ENCODE measurements at places on chromosomes 12 and 14.

GRCh38 chr12:96400631-96401075 is 414 bp upstream of the CDK17 start:
- no peak for DNase-seq

GRCh38 chr12:6929466-6930452 is 2.0 kb downstream of the ATN1 start:
- DNase-seq, result no peak

DNA sequence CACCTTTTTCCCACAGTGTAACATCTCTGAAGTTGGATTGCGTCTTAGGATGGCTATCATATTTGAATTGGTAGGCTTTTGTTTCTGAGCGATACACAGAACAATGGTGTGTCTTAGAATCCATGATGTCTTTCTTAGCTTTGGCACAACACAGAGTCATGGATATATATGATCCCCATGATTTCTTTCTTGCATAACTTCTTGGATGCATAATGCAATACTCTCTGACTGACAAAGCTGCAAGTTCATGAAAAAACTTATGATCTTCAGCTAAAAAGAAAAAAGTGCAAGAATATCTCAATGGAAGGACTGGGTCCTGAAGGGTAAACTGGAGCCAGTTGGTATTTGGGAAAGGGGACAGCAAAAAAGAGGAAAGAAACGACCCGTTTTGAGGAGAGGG is 48.1 kb downstream of the VWF start:
- no peak for DNase-seq

GRCh38 chr12:57368349-57369095 is 62.3 kb downstream of the R3HDM2 start:
- DNase-seq, result no peak

DNA sequence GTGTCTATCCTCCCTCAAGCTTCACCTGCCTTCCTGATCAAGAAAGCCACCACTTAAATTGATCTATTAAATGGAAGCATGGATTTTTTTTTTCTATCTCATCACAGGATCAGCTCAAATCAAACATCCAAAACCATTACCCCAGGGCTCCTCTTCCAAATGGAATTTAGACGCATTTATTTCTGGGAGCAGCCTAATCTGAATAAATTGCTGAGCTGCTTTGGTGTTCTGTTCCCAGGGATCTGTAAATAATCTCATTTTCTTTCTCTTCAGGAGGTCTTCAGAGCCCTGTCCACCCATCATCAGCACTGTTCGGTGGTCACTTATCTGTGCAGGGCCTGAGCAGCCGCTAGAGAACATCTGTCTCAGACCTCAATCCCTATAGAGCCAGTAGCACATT is 695.4 kb upstream of the TMEM132C start:
- DNase-seq, result no peak

DNA sequence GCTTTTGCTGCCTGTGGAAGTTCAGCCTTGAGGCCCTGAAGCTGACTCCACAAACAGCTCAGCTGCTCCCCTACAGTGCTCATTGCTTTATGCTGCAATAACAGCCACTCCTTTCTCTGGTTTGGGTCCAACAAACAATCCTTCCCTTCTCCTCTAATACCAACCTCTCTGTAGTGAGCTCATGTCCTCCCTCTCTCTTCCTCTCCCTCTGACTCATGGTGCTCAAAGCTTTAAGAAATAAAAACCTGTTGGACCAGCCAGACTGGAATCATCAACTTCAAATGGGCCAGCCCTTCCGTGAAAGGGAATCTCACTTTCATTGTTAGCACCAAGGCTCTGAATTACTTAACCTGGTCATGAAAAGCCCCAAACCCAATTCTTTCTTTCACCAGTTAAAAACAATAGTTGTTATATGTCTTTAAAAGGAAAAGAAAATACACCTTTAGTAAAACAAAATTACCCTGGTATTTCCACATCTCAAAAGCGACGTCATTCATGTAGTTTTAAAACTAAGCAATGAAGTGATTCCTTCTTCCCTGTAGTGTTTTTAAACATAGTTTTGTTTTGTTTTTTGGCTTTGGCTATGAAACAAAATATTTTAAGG is 126.4 kb downstream of the DUSP6 start:
- no peak for DNase-seq

DNA sequence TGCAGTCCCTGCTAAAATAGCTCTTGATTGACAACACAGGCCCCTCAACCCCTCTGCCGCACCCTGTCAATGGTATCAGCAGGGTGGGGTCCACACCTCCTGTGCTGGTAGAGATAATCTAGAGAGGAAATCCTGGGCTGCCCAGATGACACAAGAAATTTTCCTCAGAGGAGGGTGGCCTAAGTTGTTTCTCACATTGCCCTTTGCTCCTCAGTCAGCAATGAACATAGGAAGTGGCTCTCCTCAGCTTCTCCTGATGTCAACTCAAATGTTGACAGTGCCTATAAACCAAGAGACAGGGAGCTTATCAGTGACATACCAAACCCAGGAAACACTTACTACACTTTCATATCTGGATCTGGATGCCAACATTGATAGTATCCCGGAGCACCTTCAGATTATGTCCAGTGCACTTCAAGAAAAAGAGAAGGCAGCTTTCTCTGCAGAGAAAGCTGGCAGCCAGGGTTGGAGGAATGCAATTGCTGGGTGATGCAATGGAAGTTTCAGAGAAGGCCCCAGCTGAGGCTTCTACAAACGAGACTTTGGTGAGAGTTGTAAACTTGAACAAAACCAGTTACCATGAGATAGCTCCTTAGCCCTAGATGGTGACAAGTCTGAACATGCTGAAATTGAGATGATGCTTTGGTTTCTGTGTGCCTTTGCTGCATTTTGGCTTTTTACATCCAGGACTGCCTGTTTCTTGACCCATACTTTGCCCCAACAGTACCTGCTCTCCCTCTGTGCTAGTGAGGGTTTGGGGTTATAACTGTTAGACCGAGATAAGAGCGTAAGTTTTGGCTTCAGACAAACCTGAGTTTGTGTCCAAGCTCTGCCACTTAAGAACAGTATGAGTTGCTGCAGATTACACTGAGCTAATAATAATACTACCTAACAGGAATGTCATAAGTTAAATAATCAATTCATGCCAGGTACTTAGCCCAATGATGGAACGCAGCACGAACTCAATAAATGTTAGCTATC is 183.5 kb downstream of the NUAK1 start:
- DNase-seq, result no peak

DNA sequence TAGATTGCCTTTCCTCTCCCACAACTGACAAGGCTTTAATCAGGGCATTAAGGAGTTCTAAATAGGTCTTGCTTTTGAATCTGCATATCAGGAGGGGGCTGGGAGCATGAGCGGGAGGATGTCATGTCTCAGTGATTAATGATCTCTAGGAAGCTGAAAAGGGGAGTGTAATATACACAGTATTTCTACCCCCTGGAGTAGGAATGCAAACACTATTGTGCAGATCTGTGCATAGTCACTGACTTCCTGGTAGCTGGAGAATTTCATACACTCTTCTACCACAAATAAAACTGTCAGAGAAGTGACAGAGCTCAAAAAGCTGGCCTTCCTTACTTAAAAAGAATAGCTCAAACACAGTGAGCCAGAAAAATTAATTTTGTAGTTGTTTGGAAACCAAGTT is 65.8 kb downstream of the RIC8B start:
- peak; percentile 13 for DNase-seq

GRCh38 chr12:125203145-125203765 is 138.0 kb downstream of the AACS start:
- DNase-seq, result no peak

DNA sequence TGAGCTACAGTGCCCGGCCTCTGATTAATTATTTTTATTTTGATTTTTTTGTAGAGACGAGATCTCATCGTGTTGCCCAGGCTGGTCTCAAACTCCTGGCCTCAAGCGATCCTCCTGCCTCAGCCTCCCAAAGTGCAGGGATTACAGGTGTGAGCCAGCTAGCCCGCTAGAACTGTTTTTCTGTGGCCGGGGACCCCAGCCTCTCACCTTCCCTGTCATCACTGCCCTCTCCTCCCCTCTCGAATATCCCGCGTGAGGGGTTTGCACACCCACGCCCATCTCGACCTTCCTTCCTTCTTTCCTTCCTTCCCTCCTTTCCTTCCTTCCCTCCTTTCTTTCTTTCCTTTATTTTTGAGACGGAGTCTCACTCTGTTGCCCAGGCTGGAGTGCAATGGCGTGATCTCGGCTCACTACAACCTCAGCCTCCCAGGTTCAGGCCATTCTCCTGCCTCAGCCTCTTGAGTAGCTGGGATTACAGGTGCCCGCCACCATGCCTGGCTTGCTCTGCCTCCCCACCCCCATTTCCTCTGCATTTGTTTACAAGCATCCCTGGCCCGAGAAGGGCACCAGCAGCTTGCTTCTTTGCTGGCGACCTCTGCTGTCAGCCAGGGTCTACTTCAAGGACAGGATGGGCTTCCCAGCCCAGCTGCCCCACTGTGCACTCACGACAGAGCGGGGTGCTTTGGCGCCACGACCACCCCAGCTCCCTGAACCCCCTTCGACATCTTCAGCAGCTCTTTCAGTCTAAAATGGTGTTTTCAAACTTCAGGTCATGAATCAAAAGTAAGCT is 4.3 kb upstream of the TRAF3 start:
- no peak for DNase-seq

- DNase-seq, result no peak
These were observed 43.4 kb upstream of the TSPAN8 start for GRCh38 chr12:71201136-71201679.

DNA sequence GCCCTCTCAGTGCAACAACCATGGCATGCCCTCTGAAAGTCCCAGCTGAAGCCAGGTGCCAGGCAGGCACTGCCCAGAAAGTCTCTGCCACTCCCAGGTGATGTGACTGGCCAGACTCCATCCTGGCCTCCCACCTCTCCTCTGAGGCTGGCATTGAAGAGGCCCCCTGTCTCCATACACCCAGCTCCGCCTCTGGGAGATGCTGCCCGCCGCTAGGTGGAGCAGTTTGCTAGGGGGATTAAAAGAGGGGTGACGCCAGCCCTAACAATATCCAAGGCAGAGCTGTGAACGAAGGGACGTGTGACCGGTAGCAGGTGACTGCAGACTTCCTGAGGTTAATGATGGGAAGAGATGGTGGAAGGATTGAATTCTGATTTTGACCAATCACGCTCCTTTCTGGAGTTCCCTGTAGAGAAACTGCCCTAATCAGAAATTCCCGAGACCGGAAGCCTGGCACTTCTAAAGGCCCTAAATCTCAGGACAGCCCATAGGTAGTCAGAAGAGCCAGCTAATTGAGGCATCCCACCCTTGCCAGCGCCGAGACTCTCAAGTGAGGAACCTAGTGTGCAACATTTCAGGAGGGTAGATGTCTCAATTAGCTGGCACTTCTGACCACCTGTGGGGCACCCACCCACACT is 8.3 kb upstream of the PLEK2 start:
- no peak for DNase-seq

DNA sequence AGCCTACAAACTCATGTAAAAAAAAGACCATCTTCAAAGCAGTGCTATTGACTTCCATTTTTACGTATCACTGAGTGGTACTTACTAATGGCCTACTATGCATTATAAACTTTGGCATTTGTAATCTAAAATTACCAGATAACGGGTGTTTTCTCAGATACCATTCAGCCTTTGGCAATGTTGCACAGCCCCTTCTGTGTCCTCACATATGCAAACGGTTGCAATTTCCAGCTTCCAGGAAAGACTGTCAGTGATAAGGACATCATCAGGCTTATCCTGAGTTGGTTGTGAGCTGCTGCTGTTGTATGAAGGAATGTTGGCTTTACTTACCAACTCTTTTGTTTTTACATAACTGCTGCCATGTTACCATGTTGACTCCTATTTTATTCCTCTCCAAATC is 1.6 kb upstream of the SLC6A13 start:
- no peak for DNase-seq

GRCh38 chr14:75081660-75082229 is 12.3 kb downstream of the ZC2HC1C start:
- DNase-seq, result no peak

GRCh38 chr12:117111821-117112595 is 12.8 kb upstream of the TESC start:
- DNase-seq, result peak; percentile 35

DNA sequence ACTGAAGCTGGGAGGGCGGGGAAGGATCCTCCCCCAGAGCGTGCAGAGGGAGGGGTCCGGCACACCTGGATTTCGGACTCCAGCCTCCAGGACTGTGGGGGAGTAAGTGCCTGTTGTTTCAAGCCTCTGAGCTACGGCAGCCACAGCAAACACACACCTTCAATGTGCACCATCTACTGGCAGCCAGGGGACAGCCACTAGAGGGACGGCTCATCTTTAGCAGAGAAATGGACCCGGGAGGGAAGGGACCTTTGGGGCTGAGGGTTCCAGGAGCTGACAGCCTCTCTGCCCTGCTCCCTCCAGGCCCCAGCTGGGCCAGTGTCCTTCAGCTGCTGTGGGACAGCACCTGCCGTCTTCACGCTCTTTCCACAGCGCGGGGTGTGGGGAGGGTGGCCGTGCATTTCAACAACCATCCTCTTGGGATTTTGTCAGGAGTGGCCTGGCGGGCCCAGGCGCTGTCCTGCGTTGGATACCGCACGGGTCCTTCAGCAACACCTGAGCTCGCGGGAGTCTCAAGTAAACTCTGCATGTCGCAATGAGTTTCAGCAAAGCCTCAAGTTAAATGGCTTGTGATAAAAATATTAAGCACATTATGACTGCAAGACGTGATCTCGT is 209.2 kb upstream of the C14orf180 start:
- peak; percentile 32 for DNase-seq

GRCh38 chr12:68815232-68815927 is 7.4 kb downstream of the MDM2 start:
- DNase-seq, result no peak

GRCh38 chr14:22601996-22602395 is 3.9 kb downstream of the ABHD4 start:
- no peak for DNase-seq

GRCh38 chr12:47672068-47672467 is 33.8 kb downstream of the RPAP3 start:
- no peak for DNase-seq

All from nephron progenitor cell (in vitro differentiated cells).